ENCODE measurements at places on chromosomes 1 and 21.

- peak; percentile 79 for DNase-seq
These were observed 13.6 kb upstream of the FAM110D start for GRCh38 chr1:26145041-26145959.

- DNase-seq: no peak
These were observed 24.0 kb downstream of the TMPRSS2 start for GRCh38 chr21:41483973-41484372.

DNA sequence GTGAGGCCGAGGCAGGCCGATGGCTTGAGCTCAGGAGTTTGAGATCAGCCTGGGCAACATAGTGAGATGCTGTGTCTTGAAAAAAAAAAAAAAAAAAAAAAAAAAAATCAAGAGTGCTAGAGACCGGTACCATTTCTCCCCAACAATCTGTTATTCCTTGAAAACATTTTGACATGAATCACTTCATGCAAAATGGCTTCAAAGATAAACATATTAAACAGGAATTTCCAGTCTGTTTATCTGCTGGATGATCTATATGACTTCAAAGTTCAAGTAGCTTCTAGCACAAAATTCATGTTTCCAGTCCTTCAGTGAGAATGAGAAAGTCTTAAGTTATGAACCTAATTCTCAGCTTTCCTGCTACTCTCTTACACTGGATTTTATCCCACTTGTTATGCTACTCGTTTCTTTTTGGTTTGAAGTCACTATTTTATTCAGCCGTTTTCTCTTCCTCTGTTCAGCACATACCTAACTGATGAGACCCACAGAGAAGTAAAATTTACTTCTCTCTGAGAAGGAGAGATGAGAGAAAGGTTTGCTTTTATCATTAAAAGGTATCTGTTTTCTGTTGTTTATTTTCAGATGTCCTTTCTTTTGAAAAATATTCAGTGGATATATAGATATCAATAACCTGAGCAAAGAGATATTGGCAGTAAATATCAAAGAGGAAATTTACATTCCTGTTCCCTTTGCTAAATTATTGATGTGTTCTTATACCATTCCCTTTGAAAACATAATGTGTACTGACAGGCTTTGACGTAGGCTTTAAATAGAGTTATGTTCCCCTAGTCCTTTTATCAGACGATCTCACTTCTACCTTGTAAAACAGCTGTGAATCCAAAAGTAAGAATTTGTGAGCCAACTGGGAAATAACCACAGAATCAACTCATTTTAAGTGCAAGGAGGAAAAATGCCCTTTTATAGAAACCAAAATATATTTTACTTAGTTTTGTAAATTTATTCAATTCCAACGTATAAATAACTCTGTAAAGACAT is 38.2 kb downstream of the CD46 start:
- no peak for DNase-seq

- peak; percentile 21 for DNase-seq
These were observed 46.1 kb downstream of the MEGF6 start for GRCh38 chr1:3564921-3565831.

GRCh38 chr21:44513389-44514217 is 26.4 kb downstream of the KRTAP10-1 start:
- no peak for DNase-seq

- DNase-seq: no peak
These were observed 136.8 kb downstream of the PTPRC start for GRCh38 chr1:198775606-198776005.

GRCh38 chr21:28133116-28133515 is 859.6 kb downstream of the LTN1 start:
- DNase-seq: no peak

DNA sequence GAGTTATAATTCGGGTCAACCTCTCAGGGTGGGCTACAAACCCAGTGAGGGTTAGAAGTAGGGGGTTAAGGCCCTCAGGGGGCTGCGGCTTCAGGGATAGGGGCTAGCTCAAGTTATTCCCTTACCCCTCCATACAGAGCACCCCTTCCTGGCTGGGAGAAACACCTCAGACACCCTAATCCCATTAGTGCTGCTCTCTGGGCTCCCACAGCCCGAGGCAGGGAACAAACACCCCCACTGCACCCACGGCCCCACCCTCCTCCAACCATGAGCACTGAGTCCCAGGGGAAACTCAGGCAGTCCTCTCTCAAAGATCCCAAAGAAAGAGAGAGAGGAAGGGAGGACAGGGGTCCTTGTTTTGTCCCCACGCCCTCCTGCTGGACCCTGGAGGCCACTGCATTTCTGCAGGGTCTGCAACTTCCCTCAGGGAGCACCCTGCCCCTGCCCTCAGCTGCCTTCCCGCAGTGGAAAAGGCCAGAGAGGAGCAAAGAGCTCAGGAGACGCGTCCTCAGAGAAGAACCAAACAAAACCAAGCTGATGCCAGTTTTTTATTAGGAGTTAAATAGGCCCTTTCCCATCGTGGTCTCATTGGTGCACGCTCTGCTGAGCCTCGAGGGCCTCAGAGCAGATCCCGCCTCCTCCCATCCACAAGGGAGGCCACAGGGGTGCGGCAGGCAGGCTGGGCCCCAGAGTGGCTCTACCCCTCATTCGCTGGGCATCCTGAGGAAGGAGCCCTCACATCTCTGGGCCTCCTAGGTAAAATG is 1.4 kb upstream of the S100A4 start:
- no peak for DNase-seq
